Left lung (tissue), 14 donors: ENCODE measurements at places on chromosomes 6 and 20.

- no peak overlapping the region for H3K4me3 ChIP-seq
- no peak for DNase-seq
- no peaks in the 10 kb centered on the region for H3K27me3 ChIP-seq
- no peak overlapping the region for H3K27ac ChIP-seq
- H3K36me3 ChIP-seq, result no peaks in the 10 kb centered on the region
- no peaks in the 10 kb centered on the region for H3K4me1 ChIP-seq
These were observed 33.0 kb downstream of the FRMD1 start for GRCh38 chr6:168045706-168046620.

- no peaks in the 10 kb centered on the region for H3K36me3 ChIP-seq
- H3K27me3 ChIP-seq, result no peaks in the 10 kb centered on the region
- no peak overlapping the region for H3K27ac ChIP-seq
- H3K4me3 ChIP-seq, result no peak overlapping the region
- DNase-seq, result no peak
- H3K4me1 ChIP-seq, result no peaks in the 10 kb centered on the region
These were observed 99.3 kb downstream of the SOBP start for GRCh38 chr6:107589199-107589598.

GRCh38 chr6:137740091-137740755 is 126.8 kb upstream of the TNFAIP3 start:
- H3K4me3 ChIP-seq, result no peak overlapping the region
- DNase-seq, result no peak
- H3K27me3 ChIP-seq, result no peaks in the 10 kb centered on the region
- H3K4me1 ChIP-seq, result peaks cover 28% of the 10 kb centered on the region
- no peaks in the 10 kb centered on the region for H3K36me3 ChIP-seq

DNA sequence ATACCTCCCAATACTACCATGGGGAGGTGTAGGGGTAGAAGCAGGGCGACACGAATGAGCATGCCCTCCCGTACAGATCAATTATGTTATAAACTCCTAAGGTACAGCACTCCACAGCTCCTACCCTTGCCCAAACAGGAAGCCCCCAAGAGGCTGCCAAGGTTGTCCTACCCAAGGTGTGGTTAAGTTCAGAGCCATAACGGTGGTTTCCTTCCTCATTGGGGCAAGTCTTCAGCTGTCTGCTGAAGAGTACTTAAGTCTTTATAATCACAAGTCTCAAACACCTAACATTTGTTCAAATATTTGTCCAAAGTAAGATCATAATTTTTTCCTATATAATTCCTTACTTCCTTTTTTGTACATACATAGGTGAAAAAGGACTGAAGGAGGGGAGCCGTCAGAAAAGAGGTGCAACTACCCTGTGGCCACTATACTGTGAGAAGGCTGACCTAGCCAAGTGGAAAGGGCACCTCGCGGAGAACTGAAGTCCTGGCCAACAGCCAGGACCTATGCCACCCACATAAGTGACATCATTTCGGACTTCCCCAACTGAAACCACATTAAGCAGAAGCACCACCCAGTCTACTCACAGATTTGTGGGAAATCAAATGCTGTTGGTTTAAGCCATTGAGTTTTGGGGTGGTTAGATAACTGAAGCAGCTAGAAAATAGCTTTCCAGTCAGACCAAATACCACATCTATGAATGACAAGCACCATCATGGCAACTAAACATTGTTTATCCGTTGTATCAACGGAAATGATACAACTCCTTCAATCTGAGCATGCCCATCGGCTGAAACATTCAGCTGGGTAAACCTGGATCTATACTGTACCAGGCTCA is 2.9 kb upstream of the RAB22A start:
- no peak overlapping the region for H3K4me3 ChIP-seq
- DNase-seq, result peak; percentile 79
- H3K27me3 ChIP-seq, result no peaks in the 10 kb centered on the region

- no peaks in the 10 kb centered on the region for H3K27me3 ChIP-seq
- H3K4me1 ChIP-seq, result no peaks in the 10 kb centered on the region
- no peak overlapping the region for H3K4me3 ChIP-seq
- DNase-seq, result peak; percentile 48
- no peaks in the 10 kb centered on the region for H3K36me3 ChIP-seq
- no peak overlapping the region for H3K27ac ChIP-seq
These were observed 124.5 kb downstream of the TAF4 start for GRCh38 chr20:61940976-61941720.

- no peak overlapping the region for H3K27ac ChIP-seq
- no peaks in the 10 kb centered on the region for H3K4me1 ChIP-seq
- no peak overlapping the region for H3K4me3 ChIP-seq
These were observed 67.2 kb upstream of the SMLR1 start for GRCh38 chr6:130760006-130760405.

- peak; percentile 94 for DNase-seq
- no peak within 1 kb of the TSS for H3K27ac ChIP-seq
- H3K36me3 ChIP-seq, result no peaks in the 10 kb centered on the region
- H3K27me3 ChIP-seq, result no peaks in the 10 kb centered on the region
- H3K4me3 ChIP-seq, result peak within 1 kb of the TSS; percentile 58
- H3K4me1 ChIP-seq, result peaks cover 31% of the 10 kb centered on the region
These were observed at the start of gene FANCE for GRCh38 chr6:35452183-35453090. Gene FANCE (plus strand): TSS chr6:35452338. CDS start chr6:35452546, 208 bp downstream.

DNA sequence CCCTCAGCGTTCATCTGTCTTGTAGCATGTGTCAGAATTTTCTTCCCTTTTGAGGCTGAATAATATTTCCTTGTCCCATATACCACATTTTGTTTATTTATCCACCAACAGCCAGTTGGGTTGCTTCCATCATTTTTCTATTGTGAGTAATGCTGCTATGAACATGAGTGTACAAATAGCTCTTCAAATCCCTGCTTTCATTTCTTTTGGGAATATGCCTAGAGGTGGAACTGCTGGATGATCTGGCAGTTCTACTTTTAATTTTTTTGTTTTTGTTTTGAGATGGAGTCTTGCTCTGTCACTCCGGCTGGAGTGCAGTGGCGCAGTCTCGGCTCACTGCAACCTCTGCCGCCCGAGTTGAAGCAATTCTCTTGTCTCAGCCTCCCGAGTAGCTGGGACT is 64.7 kb downstream of the SASH1 start:
- no peaks in the 10 kb centered on the region for H3K4me1 ChIP-seq
- DNase-seq, result peak; percentile 18
- H3K4me3 ChIP-seq, result no peak overlapping the region
- H3K27me3 ChIP-seq, result no peaks in the 10 kb centered on the region
- peak overlapping the region; percentile 51 for H3K27ac ChIP-seq

DNA sequence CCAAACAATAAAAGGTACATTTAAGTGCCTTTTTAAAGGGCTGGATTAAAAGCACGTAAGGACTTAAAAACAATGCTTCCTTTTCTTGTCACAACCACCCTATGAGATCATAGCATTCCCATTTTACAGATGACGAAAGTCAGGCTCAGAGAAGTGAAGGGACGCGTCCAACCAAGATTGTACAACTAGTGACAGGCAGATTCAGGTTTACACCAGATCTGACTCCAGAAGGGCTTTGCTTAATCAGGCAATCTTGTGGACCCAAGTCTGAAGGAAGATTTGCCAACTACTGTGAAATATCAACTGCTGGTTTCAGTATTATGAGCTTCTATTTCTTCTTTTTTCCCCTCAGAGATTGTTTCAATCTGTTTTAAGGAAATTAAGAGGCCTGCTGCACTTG is 877 bp downstream of the ENPP4 start:
- H3K4me1 ChIP-seq, result no peaks in the 10 kb centered on the region
- H3K27me3 ChIP-seq, result no peaks in the 10 kb centered on the region
- H3K4me3 ChIP-seq, result peak overlapping the region; percentile 66
- H3K36me3 ChIP-seq, result no peaks in the 10 kb centered on the region
- DNase-seq, result no peak

- H3K4me3 ChIP-seq, result no peak overlapping the region
- no peak for DNase-seq
- peaks cover 10% of the 10 kb centered on the region for H3K4me1 ChIP-seq
- H3K27ac ChIP-seq, result no peak overlapping the region
- no peaks in the 10 kb centered on the region for H3K27me3 ChIP-seq
- no peaks in the 10 kb centered on the region for H3K36me3 ChIP-seq
These were observed 61.7 kb downstream of the TCP11 start for GRCh38 chr6:35079311-35080000.

- H3K4me3 ChIP-seq, result no peak overlapping the region
- no peaks in the 10 kb centered on the region for H3K27me3 ChIP-seq
- no peak for DNase-seq
- no peak overlapping the region for H3K27ac ChIP-seq
These were observed 184.9 kb downstream of the COL12A1 start for GRCh38 chr6:75020971-75021370.

- H3K36me3 ChIP-seq, result no peaks in the 10 kb centered on the region
- H3K4me1 ChIP-seq, result no peaks in the 10 kb centered on the region
- H3K4me3 ChIP-seq, result no peak overlapping the region
- no peaks in the 10 kb centered on the region for H3K27me3 ChIP-seq
These were observed 558.7 kb downstream of the LMBRD1 start for GRCh38 chr6:69238067-69238466.

- peak; percentile 36 for DNase-seq
- no peaks in the 10 kb centered on the region for H3K27me3 ChIP-seq
- no peak overlapping the region for H3K4me3 ChIP-seq
- H3K36me3 ChIP-seq, result no peaks in the 10 kb centered on the region
- H3K4me1 ChIP-seq, result no peaks in the 10 kb centered on the region
- H3K27ac ChIP-seq, result no peak overlapping the region
These were observed 443.8 kb downstream of the BCKDHB start for GRCh38 chr6:80550281-80550680.

DNA sequence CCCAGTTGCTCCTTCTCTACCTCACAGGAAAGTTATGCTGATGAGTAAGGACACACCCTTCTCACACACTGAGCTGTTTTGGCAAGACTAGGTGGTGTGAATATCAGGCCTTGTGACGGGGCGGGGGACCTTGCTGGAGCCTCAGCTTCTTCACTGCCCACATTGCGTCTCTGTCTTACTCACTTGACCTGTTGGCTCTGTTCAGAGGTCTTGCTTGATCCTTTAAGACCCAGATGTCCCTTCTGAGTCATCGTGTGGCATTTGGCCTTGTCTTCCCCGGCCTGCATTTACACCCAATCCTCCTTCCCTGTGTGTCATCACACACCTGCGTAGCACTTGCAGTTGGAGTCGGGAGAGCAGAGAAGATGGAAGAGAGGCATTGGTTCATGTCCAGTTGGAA is 8.3 kb upstream of the PRND start:
- no peak for DNase-seq
- no peaks in the 10 kb centered on the region for H3K36me3 ChIP-seq
- no peaks in the 10 kb centered on the region for H3K4me1 ChIP-seq
- no peak overlapping the region for H3K4me3 ChIP-seq
- H3K27ac ChIP-seq, result no peak overlapping the region

DNA sequence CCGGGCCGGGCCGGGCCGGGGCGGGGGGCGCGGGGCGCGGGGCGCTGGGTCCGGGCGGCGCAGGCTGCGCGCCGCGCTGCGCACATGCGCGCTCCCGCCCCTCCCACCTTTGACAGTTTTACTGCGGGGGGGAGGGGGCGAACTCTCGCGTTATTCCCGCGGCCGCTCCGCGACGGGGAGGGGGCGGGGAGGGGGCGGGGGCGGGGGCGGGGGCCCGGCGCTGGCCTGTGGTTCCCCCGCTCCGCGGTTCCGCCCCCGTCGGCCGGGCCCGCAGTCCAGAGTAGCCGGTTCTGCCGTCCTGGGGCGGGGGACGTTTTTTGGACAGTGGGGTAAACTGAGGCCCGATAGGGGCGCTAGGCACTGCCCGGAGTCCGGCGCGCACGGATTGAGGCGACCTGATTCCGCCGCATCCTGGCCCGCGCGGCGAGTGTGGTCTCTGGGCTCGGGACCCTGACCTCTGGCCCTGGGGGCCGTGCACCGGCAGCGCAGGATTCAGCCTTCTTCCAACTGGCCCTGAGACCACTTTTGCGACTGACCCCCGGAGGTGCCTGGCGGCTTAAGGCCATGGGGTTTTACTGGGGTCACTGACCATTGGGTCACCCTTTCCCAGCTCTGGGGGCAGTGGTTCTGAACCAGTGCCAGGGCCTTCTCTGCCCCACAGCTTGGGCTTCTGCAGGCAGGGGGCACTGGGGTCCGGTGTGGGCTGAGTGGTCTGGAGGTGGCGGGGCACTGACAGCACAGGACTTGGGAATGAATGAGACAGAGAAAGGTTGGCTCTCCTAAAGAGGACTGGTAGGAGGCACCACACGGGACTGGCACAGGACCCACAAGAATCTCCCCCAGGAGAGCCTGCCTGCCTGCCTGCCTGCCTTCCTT is at the start of gene ZNF512B:
Gene ZNF512B, minus strand, starts transcription at position 93 of the 876 bp plus-strand sequence. CDS start 1,980 bp downstream, outside the sequence.
- peak; percentile 80 for DNase-seq
- H3K4me3 ChIP-seq, result peak within 1 kb of the TSS; percentile 54
- peaks cover 19% of the 10 kb centered on the region for H3K36me3 ChIP-seq
- peak within 1 kb of the TSS; percentile 37 for H3K27ac ChIP-seq
- H3K4me1 ChIP-seq, result peaks cover 19% of the 10 kb centered on the region
- H3K27me3 ChIP-seq, result no peaks in the 10 kb centered on the region

DNA sequence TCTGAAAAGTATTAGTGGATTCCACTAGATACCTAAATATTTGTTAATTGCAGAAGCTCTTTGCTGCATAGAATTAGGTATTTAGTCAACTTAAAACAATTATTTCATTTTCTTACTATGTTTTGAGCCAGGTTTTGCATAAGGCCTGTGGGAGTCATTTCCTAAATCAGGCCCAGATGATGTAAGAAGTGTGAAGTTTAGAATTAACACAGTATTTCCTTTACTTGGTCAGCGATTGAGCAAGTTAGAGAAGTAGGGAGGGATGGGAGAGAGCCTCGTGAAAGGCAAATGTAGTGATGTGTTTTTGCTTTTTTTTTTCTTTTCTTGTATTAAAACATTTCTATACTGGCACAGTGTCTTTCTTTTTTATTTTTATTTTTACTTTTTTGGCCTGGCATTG is 711.1 kb downstream of the HDGFL1 start:
- no peaks in the 10 kb centered on the region for H3K27me3 ChIP-seq
- DNase-seq, result no peak
- no peak overlapping the region for H3K4me3 ChIP-seq
- H3K36me3 ChIP-seq, result no peaks in the 10 kb centered on the region
- H3K27ac ChIP-seq, result no peak overlapping the region

DNA sequence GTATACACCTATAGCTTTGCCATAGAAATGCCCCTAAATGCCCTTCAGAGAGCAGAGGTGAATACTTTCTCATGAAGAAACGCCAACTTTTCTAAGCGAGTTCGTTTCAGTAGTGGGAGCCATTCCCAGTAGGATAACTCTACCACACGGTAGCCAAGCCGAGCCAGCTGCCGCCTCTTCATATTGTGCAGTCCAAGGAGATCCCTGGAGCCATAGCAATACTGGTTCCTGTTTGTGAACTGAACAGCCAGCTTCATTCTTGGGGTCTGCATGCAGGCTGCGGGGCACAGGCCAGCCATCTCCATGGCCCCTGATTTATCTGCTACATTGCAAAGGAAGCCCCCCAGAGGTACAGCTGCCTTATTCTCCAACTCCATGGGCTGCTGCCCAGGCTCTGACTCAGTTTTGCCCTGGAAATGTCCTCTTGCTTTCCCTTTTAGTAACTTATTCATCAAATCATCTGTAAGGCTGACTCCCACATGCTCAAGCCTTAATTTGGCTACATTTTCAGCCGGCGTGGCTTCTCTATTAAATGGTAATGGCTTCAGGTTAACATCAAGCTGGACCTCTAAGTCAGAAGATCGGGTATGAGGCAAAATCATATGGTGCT is 12.8 kb downstream of the FASTKD5 start:
- no peaks in the 10 kb centered on the region for H3K36me3 ChIP-seq
- H3K4me1 ChIP-seq, result no peaks in the 10 kb centered on the region
- no peaks in the 10 kb centered on the region for H3K27me3 ChIP-seq
- H3K27ac ChIP-seq, result no peak overlapping the region
- DNase-seq, result no peak

GRCh38 chr6:39378960-39379425 is 56.5 kb upstream of the KCNK16 start:
- no peaks in the 10 kb centered on the region for H3K27me3 ChIP-seq
- no peak for DNase-seq
- H3K27ac ChIP-seq, result no peak overlapping the region
- no peaks in the 10 kb centered on the region for H3K4me1 ChIP-seq
- no peak overlapping the region for H3K4me3 ChIP-seq
- no peaks in the 10 kb centered on the region for H3K36me3 ChIP-seq
